ENCODE measurements at places on chromosomes 2 and 18. TPM values are rescaled to one million over a fixed set of nuclear protein-coding genes. Genes with fewer than 3 reads are reported as not detected.

The SGPP2 gene
- total RNA-seq = 0.11 TPM

The TGFA gene
- 3.0 TPM for total RNA-seq

The SLC9A4 gene
- 0.11 TPM for total RNA-seq

The KYNU gene
- 0.18 TPM for total RNA-seq

The NGEF gene
- total RNA-seq = 5.4 TPM

DNA sequence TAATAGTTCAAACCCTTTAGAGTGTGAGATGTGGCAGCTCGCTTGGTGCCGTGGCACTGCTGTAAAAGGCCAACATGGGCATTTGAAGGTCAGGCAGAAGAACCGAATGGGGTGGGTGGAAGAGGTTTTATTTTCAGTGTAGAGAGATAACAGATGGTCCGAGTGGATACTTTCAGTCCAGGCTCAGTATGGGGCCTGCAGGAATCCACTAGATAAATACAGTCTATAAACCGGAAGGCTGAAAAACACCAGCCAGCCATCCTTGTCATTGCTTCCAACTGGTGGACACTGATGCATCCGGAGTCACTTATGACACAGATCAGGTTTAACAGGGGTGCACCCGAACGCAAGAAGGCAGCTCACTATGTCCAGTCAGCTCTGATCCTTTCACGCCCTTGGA is 55.7 kb upstream of the AMMECR1L start:
- no peak for DNase-seq

GRCh38 chr2:163664610-163665009 is 71.2 kb downstream of the FIGN start:
- DNase-seq = no peak

GRCh38 chr2:150159300-150159699 is 328.2 kb downstream of the RND3 start:
- no peak for DNase-seq

GRCh38 chr2:191321861-191322662 is 76.9 kb downstream of the MYO1B start:
- peak; percentile 71 for DNase-seq

DNA sequence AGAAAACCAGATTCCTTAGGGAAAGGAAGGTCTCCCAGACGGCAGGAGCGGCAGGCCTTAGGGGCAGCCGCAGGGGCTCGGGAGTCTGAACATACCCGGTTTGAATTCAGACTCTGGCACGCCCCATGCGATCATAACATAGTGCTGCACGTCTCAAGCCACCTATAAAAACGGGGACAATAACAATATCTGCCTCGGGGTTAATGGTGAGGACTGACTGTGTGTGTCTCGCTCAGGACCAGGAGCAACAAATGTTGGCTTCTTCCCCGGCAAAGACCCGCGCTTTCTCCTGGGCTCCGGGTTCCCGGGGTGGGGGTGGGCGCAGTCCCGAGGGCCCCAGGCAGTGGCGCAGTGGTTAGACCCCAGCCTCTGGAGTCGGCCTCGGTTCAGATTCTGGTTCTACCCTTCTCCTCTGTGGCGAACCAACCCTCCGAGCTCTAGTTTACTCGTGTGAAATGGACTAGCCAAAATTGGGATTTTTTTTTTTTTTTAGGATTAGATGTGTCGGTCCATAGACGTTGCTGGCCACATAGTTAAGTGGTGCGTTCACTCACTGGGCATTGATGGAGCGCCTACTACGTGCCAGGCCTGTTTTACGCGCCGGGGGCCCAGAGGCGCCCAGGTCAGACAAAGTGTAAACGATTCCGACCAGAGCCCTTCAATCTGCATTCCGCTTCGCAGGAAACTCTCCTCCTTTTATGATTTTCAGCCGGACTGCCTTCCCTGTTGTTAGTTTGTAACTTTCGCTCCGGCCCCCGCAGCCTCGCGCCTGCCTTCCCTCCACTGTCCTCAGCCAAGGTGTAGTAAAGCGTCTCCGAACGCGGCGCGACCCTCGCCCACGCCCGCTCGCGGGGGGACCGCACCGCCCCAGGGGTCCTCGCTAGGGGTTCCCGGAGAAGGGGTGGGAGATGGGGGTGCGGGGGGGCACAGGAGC is 820 bp upstream of the SH3BP4 start:
- peak; percentile 34 for DNase-seq

GRCh38 chr2:204790076-204790475 is 244.8 kb downstream of the PARD3B start:
- DNase-seq = no peak

DNA sequence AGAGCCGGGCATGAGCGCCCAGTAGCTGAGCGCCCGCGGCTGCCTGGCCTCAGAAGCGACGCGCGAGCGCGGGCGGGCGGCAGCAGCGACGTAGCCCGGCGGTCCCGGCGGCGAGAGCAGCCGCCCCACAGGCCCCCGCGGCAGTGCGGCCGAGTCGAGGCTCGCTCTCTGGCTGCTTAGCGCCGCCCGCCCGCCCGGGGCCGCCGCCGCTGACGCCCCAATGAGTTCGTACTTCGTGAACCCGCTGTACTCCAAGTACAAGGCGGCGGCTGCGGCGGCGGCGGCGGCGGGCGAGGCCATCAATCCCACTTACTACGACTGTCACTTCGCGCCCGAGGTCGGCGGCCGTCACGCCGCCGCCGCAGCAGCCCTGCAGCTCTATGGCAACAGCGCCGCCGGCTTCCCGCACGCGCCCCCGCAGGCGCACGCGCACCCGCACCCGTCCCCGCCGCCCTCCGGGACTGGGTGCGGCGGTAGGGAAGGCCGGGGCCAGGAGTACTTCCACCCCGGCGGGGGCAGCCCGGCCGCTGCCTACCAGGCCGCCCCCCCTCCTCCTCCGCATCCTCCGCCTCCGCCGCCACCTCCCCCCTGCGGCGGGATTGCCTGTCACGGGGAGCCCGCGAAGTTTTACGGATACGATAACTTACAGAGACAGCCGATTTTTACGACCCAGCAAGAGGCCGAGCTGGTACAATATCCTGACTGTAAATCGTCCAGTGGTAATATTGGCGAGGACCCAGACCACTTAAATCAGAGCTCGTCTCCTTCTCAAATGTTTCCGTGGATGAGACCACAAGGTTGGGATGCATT is 847 bp downstream of the HOXD8 start:
- DNase-seq = peak; percentile 56

DNA sequence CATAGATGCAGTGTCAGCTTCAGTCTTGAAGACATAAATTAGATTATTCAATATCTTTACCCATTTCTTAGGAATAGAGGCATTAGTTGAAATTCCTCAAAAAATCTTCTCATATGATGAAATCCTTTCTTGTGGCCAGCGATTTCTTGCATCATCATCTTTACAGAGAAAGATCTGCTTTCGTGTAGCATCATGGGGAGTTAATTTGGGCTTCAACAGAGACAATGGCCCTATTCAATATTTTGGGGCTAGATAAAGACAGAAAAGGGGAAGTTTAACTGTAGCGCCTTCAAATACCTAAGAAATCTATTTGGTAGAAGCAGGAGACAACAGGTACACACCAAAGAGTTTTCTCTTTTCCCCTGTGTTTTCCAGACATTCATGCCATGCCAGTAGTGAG is 73.8 kb downstream of the TGFA start:
- DNase-seq = no peak

DNA sequence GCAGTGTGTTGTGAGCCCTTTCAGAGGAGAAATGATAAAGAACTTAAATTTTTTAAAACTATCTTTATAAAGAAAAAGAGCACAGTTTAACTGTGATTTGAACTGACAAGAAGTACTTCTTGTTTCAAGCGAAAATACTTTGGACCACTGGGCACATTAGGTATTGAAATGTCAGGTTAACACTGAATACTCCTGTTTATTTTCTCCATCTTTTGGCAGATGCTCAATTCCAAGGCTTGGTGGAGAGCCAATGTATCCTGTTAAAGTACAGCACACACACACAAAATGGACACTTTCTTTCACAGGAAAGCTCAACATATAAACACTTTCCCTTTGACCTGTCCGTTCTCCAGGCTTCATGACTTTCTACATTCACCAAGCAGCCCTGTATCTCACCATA is 32.6 kb upstream of the SP3 start:
- no peak for DNase-seq

GRCh38 chr18:69365658-69366057 is 35.0 kb upstream of the DOK6 start:
- peak; percentile 27 for DNase-seq

DNA sequence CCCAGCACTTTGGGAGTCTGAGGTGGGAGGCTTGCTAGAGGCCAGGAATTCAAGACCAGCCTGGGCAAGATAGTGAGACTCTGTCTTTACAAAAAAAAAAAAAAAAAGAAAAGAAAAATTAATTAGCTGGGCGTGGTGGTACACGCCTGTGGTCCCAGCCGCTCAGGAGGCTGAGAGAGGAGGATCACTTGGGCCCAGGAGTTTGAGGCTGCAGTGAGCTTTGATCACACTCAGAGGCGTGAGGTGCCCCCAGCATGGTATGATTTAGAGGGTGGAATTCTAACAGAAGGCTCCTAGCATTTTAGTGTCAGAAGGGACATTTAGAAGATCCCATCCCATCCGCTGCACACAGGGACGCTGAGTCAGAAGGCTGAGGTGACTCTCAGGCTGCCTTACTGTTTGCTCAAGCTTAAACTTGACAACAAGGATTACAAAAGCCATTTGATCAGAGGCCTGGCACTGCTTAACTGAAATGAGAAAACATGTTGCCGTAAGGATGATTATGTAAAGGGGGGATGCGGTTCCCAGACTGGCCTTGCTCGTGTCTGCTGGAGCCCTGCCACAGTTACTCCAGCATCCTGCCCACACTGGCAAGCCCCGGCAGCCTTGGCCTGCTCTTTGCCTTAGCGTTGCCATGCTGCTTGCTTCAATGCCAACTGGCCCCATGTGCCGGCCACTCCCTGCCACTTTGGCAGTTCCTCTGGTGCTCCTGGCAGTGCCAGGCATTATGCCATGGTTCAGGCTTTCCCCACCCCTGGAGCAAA is 45.6 kb upstream of the SLC1A4 start:
- no peak for DNase-seq
